ENCODE measurements at places on chromosomes 16 and 17.

DNA sequence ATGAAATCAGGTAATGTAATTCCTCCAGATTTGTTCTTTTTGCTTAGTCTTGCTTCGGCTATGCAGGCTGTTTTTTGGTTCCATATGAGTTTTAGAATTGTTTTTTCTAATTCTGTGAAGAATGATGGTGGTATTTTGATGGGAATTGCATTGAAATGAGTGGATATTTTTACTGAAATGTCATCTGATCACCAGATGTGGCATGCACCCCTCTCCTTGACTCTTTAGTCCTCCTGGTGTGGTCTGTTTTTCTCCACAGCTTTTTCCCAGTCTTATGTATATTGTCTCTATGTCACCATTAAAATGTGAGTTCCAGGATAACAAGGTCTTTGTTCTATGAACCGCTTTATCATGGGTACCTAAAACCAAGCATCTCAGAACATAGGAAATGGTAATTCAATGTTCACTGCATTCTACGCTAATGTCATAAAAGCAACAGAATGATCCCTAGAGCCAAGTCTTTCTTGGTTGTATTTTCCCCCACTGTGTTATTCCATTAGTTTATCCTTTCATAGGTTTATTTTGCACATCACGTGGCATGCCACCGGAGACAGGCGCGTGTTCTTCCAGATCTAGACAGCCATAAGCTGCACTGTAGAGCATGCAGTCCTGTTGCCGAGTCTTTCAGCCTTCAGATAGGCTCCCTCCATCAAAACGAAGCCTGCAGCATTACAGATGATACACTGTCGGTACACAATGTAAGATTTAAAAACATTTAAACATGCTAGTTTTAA lies 172.5 kb downstream of the RPTOR start:
- no peak for DNase-seq

DNA sequence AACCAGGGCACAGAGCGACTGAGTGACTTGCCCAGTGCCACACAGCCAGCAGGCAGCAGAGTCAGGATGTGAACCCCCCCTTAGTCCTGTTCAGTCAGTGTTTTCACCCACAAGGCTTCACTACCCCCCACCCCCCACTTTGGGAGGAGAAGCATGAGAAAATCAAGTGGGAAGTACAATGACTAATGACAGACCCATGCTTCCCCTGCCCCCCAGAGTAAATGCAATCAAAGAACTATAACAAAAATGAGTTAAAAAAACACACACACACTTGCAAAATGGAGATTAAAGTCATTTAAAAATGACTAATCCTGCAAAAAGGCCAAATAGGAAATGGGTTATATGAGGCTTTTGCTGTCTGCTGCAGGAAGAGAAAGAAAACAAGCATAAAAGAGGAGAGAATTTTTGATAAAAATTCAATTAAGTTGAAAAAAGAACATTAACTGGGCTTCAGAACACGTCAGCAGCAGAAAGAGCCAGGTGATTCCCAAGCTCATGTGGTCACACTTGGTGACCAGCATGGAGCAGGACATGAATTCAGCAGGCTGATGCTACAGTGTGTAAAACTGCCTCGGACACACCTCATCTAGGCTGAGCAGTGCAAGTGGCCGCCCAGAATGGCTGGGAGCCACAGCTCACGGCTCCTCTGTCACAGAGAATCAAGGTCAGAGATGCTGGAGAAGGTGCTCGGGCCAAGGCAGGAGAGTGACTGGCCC lies 212.3 kb downstream of the ZNF423 start:
- DNase-seq = no peak

DNA sequence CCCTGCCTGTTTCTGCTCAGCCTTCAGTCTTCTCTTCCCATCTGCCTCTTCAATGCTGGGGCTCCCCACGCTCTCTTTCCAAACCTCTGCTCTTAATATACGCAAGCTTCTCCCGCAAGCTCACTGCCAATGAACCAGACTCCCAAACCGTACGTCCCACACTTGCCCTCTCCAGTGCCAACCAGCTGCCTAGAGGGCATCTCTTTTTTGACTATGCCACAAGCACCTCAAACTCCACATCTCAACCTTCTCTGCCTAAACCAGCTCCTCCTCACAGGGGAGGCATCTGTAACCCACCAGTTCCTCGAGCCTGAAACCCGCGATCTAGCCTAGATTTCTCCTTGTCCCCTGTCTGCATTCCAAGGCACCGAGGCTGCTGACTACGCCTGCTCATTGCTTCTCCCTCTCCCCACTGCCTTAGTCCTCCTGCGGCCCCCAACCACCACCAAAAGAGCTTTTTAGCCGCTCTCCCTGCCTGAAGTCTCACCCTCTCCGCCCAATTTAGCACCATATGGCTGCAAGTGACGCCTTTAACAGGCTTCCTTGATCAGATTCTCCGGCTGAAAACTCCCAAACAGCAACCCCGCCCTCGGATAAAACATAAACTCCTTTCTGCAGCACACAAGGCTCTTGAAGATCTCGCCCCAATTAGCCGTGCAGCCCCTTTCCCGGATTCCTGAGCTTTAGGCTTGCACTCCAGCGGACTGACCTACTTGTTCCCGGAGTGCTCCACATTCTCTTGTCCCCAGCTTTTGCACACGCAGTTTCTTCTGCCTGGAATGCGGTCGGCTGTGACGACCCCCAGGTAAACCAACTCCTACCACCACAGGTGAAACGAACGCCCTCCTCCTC lies 1.5 kb downstream of the GGA2 start:
- DNase-seq = peak; percentile 31

DNA sequence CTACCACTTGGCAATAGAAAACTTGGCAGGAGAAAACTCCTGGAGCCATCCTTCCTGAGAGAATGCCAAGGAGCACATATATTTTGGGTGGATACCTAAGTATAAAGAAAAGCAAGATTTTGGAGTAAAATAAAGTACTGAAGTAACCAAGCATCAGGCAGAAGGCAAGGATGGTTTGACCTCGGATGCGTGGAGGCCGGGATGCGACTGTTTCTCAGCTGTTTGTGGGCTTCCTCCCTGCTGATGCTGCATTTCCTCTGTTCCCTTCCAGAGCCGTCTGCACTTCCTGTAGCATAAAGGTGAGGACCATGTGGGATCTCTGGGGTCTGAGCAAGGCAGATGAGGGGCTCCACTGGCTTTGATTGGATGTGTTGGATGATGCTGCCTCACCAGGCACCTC lies 5.5 kb upstream of the TCF25 start:
- DNase-seq = no peak

DNA sequence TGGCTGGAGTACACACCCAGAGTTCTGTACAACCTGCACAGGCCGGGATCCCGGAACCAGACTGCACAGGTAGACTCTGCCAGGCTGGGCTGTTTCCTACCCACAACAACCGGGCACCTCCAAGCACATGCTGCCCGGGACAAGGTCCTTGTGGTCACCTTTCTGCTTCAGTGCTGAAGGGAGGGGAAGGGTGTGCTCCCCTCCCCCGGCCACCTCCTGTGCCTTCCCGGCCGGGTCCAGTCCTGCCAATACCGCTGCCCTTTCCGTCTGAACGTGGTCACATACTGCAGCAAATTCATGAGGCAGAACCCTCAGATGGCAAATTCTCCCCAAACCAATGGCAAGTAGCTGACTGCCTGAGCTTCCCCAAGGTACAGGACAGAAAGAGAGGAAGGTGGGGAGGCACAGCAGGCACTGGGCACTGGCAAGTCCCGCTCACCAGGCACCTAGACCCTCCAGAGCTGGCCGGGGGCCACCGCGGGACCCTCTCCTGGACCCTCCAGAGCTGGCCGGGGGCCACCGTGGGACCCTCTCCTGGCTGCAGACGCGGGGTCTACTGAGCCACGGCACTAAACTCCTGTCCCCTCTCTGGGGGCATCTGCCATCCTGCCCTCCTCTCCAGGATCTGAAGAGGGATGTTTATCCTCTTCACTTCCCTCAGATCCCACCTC lies 22.8 kb downstream of the SLC43A2 start:
- DNase-seq = no peak

DNA sequence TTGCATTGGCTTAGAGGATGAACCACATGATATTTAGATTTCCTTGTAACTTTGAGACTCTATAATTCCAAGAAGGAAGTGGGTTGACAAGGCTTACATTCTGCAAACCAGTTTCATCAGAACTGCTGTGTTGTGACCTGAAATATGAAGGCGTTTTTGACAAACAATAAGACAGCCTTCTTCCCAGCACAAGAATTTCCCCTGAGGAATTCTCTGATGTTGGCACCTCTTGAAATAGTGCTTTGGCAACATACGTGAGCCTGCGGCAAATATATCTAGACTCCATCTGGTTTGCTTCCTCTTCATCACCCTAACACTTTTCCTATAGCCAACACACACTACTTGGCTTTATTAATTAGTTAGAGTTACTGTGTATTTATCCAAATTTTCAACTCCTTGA lies 585.5 kb upstream of the SOX9 start:
- DNase-seq = no peak

GRCh38 chr16:53209429-53209828 lies 154.6 kb downstream of the CHD9 start:
- no peak for DNase-seq

- DNase-seq = peak; percentile 75
Observed at GRCh38 chr17:42248351-42249179, 27.6 kb downstream of the STAT5B start.

GRCh38 chr17:31008374-31009041 lies 37.7 kb downstream of the RNF135 start:
- DNase-seq = peak; percentile 68

- DNase-seq = no peak
Observed at GRCh38 chr16:30746638-30747175, 1.5 kb upstream of the PHKG2 start.

- DNase-seq = no peak
Observed at GRCh38 chr17:80913928-80914821, 77.5 kb upstream of the CHMP6 start.

DNA sequence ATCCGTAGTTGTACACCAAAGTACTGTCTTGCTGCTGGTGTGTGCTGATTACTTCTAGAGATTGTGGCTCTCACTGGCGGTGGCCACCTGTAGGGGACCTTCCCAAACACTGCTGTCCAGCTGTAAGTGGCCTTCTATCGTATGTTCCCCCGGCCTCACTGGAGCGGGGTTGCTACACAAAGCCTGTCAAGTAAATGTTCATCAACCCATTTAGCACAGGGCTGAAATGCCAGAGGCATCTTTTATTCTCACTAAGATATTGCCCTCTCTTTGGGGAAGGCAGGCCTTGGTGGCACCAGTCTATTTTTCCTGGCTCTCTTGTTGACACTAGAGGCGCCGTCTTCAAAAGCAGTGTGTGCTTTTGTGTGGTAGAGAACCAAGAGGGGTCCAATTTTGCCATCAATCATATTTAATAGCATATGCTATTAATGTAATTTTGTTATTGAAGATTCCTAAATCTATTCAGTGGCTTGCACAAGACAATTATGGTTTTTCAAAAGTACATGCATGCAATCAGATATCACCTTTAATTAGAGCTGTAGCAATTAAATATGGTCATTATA lies 514.4 kb upstream of the SALL1 start:
- no peak for DNase-seq

GRCh38 chr17:76241691-76242255 lies 1.5 kb upstream of the RNF157 start:
- DNase-seq = no peak

DNA sequence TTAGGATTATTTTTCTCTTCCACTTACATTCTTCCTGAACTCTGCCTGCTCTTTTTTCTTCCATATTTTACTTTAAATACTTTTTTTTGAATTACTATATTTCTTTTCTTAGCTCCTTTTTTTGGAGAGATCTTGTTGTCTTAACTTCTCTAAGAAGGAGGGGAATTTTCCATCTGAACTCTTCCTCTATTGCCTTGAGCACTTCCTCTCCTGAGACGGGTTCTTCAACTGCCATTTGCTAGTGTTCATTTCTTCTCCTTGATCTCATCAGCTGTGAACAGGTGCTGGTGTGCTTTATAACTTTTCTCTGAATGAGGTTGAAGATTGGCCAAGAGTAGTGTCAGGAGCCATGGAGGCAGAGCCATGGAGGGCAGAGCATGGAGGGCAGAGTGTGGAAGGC lies 15.1 kb upstream of the CD300LD start:
- DNase-seq = no peak

- no peak for DNase-seq
Observed at GRCh38 chr17:47199627-47200324, 9.4 kb upstream of the MYL4 start.

DNA sequence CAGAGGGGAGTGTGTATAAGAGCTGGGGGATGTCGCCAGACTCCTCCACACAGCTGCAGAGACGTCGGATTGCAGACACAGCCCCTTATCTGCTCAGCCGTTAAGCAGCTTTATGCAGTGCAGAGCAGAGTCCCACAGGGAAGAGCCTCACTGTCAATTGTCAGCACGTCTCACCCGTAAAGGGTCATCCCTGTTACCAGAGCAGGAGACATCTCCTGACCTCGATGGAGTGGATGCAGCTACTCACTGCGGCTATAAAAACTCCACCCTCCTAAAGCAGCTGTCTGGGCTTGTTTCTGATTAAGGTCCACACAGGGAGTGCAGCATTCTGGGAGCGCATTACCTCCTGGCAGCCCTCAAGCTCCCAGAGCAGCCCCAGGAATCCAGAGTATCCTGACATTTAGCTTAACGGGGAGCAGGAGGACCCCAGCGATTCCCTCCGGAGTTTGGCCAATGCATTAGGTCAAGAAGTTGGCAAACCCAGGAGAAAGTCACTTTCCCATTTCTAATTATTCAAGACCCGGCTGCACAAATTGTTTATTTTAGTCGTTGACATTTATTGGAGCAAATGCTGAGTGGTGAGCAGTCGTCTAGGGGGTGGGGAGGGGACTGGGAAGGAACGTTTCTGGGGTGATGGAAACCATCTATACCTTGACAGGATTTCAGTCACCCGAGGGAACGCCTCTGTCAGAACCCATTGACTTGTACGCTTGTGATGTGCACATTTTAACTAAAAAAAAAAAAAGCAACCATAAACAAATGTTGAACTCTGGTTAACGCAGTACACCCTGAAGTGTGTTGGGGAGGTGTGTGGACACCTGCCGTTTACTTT lies 100.0 kb upstream of the ZNF469 start:
- no peak for DNase-seq

DNA sequence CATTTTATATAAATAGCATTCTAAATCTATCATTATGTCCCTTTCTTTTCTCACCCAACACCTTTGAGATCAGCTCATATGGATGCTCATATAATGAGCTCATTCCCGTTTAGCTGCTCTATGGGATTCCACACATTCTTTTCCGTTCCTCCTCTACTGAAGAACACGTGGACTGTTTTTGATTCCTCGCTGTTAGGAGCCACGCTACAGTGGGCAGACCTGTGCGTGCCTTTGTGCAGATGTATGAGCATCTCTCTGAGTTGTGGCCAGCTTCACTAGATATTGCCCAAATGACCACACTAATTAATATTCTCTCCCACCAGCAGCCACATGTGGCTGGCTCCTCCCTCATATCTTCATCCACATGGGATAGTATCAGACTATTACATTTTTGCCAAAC lies 6.0 kb upstream of the TNFRSF13B start:
- no peak for DNase-seq

- no peak for DNase-seq
Observed at GRCh38 chr16:10266809-10267208, 84.6 kb upstream of the GRIN2A start.

DNA sequence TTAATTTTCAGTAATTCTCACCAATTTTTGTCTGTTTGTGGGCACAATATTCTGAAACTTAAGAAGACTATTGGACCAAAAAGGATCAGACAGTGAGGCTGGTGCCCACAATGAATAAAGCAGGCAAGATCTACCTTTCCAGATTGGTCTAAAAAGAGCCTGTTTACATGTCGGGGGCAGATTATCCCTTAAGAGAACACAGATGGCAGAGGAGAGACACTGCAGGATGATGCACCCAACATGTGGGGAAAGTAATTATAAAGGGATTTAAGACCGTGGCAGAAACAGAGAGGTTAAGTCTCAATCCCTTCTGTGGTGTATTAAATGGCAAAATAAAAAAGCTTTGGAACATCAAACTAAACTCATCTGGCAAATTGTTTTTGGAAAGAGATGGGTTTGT lies 331.8 kb upstream of the CDH11 start:
- no peak for DNase-seq

- DNase-seq = no peak
Observed at GRCh38 chr16:72024862-72025382, 16.4 kb downstream of the DHODH start.

All from occipital lobe (tissue), 3 donors.